ENCODE measurements at places on chromosomes 16 and 17.

DNA sequence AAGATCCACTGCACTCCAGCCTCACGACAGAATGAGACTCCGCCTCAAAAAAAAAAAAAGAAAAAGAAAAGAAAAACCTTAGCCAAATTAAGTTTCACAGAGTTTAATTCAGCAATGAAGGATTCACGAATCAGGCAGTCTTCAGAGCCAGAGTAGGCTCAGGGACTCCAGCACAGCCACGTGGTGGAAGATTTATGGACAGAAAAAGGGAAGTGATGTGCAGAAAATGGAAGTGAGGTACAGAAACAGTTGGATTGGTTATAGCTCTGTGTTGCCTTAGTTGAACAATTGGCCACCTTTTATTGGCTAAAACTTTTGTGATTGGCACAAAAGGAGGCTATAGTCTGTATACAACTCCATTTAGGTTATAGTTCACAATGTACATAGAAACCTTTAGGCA, 256.6 kb downstream of the HS3ST3B1 start:
- no peak for DNase-seq

DNA sequence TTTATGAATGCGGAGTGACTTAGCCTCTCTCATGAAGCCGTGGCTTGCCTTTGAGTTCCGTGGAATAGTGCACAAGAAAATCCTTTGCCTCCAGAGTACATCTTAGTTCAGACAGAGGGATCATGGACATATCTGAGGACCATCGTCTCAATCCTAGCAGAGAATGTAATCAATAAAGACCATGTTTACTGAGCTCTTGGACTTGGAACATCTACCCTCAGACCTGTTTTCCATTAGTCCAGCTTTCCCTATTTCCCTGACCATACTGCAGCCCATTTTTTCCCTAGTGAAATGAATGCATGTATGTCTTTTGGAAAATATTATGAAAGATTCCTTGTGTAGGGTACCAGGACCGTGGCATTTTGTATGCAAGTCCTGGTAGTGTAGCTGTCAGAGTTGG, 90.2 kb downstream of the PLCG2 start:
- DNase-seq = no peak

DNA sequence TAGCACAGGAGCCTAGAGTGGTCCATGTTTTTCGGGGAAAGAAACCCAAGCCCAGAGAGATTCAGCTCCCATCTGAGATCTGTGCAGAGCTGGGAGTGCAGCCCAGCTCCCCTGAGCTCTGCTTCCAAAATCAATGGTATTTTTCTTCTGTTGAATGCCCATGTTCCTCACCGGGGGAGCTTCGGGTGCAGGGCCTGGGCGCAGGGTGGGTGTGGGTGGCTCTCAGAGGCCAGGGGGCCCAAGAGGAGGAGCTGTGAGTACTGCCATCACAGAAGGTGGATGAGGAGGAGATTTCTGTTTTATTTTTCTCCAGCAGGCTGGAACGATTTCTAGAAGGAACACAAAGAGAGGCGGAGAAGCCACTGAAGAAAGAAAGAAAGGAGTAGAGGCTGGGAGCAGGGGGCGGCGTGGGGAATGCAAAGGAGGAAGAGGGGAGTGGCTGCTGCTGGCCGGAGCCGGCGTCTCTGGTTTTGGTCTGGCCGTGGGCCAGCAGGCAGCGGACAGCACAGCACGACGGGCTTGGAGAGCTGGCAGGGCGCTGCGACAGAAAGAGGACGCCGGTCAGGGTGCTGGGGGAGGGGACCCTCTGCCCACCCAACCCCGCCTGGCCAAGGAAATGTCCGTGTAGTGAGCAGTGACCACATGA, 76.2 kb upstream of the KSR1 start:
- DNase-seq = no peak

GRCh38 chr16:67930678-67931211, 917 bp downstream of the CTRL start:
- no peak for DNase-seq

DNA sequence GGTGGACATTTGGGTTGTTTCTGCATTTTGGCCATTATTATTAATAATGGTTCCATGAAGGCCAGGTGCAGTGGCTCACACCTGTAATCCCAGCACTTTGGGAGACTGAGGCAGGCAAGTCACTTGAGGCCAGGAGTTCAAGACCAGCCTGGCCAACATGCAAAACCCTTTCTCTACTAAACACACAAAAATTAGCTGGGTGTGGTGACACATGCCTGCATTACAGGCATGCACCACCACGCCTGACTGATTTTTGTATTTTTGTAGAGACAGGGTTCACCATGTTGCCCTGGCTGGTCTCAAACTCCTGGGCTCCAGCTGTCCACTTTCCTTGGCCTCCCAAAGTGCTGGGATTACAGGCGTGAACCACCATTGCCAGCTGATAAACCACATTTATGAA, 58.5 kb downstream of the TNFRSF13B start:
- DNase-seq = no peak

DNA sequence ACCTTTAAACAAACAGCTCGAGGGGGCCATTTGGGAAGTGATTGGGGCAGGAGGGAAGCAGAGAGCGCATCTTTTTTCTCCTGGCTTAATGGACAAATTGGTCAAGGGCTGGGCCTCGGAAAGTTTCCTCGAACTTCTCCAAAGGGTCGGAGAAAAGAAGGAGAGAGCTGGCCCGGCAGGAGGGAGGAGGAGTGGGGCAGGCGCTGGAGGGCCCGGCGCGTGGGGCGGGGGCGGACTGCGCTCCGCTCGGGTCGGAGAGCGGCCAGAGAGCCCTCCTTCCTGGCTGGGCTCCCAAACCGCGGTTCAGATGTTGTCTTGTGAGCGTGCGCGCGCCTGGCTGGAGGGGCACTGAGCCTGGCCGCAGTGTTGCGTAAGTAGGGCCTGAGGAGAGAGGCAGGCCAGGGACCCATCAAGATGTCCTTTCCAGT, 1.2 kb downstream of the MMP2 start:
- DNase-seq = no peak

- no peak for DNase-seq
These were observed 6.4 kb upstream of the CRK start for GRCh38 chr17:1462164-1463112.

DNA sequence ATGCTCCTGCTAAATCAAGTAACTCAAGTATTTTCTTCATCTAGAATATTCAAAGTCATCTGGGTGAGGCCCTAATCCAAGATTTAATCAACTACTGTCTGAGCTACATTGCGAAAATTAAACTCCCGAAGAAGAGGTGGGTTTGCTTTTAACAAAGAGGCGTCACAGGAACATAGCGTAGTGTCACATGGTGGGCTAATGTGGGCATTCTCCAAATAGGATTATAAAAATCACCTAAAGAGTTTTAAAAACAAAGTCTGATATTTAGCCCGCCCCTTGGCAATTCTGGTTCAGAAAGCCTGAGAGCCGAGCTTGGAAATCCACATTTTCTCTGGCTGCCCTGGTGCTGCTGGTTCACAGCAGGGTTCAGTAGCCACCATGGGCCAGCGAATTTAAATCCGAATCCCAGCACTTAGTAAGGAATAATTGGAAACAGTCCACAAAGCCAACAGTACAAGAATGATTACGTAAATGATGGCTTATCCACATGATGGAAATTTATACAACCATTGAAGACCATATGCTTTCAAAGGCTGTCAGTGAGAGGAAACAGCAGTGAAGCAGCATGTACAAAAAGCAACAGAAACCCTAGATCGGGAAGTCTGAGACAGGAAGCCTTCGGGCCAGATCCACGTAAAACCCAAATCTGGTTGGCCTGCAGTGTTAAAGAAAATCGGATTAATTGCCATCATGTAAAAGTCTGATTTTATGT, 8.8 kb downstream of the PMM2 start:
- no peak for DNase-seq

- DNase-seq = no peak
These were observed 10.2 kb downstream of the RSAD1 start for GRCh38 chr17:50488880-50489279.

- peak; percentile 94 for DNase-seq
These were observed at the start of gene XYLT2 for GRCh38 chr17:50345432-50346312. Gene XYLT2 (plus strand): TSS chr17:50346126. CDS start chr17:50346141, 15 bp downstream.

GRCh38 chr17:4504188-4504587, 5.5 kb downstream of the SPNS2 start:
- no peak for DNase-seq

GRCh38 chr16:87266846-87267245, 50.3 kb downstream of the C16orf95 start:
- no peak for DNase-seq

GRCh38 chr17:21524211-21524591, 148.0 kb downstream of the KCNJ12 start:
- DNase-seq = no peak

GRCh38 chr16:15608398-15609285, 34.3 kb downstream of the MARF1 start:
- no peak for DNase-seq

Data from stimulated activated CD4-positive, alpha-beta T cell treated with anti-CD3 and anti-CD28 coated beads, Interleukin-2, amount 100 ng/mL, for 24 hours (primary cell).